SJCRH30 (cell line): ENCODE measurements at places on chromosomes 16 and 17.

- no peak for DNase-seq
These were observed 16.3 kb downstream of the DNAI2 start for GRCh38 chr17:74290340-74290739.

- DNase-seq, result no peak
These were observed 16.1 kb upstream of the C16orf54 start for GRCh38 chr16:29761882-29762281.

GRCh38 chr17:19753051-19753509, 5.0 kb upstream of the ALDH3A1 start:
- DNase-seq, result no peak

- DNase-seq, result peak; percentile 75
These were observed 9.3 kb upstream of the ABCC12 start for GRCh38 chr16:48164907-48165715.

- peak; percentile 53 for DNase-seq
These were observed 377 bp upstream of the CRHR1 start for GRCh38 chr17:45783593-45784292.

GRCh38 chr17:28046034-28046825, 3.8 kb downstream of the NLK start:
- no peak for DNase-seq

DNA sequence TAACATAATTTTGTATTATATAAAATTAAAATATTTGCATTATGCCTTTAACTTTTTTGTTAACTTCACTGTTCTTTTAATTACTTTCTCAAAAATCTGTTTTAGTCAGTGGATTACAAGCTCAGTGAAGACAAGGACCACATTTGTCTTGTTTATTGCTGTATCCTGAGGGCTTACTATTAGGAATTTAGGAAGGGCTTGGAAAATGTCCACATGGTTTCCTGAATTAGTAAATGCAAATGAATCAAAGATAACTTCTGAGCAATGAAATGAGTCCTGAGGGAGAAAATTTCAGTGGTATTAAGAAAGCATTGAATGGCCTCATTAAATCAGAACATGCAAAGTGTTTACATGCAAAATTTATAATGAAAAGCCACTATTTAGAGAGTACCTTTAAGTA, 1293.2 kb upstream of the GOT2 start:
- DNase-seq, result no peak

DNA sequence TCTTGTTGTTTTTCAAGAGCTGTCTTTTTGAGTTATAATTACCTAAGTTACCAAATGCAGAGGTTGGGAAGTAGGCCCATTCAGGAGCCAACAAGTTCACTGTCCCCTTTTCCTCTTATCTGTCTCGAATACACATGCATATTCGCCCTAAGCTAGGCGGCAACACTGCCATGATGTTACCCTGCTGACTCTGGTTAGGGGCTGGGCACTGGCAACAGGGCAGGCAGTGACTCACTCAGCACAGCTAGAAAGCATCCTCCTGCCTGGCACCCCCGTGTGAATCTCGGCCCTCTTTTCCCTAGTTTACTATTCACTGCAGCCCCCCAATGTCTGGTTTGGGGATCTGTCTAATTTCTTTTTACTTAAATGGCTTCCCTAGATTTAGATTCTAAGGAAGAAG, 13.8 kb downstream of the DBF4B start:
- DNase-seq, result no peak

GRCh38 chr16:12586701-12587100, 217.0 kb downstream of the CPPED1 start:
- DNase-seq, result no peak

GRCh38 chr17:27497696-27498095, 41.4 kb downstream of the KSR1 start:
- DNase-seq, result no peak

DNA sequence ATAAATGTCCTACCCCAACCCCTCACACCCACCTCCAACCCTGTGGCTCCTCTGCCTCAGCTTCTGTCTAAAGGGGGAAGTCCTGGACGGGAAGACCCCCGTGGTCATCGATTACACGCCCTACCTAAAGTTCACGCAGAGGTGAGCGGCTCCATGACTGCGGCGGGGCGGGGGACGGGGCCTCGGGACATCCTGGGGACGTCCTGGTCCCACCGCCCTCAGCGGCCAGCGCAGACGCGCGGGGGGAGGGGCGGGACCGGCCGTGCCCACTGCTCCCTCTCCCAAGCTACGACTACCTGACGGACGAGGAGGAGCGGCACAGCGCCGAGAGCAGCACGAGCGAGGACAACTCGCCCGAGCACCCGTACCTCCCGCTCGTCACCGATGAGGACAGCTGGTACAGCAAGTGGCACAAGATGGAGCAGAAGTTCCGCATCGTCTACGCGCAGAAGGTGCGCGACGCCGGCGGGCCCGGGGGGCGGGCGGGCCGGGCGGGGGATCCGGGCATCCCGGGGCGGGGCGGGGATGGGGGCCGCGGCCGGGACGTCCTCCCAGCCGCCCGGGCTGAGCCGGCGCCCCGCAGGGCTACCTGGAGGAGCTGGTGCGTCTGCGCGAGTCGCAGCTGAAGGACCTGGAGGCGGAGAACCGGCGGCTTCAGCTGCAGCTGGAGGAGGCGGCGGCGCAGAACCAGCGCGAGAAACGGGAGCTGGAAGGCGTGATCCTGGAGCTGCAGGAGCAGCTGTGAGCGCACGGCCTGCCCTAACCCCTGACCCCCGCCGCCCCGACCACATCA, 6.7 kb downstream of the RUNDC3A start:
- no peak for DNase-seq

DNA sequence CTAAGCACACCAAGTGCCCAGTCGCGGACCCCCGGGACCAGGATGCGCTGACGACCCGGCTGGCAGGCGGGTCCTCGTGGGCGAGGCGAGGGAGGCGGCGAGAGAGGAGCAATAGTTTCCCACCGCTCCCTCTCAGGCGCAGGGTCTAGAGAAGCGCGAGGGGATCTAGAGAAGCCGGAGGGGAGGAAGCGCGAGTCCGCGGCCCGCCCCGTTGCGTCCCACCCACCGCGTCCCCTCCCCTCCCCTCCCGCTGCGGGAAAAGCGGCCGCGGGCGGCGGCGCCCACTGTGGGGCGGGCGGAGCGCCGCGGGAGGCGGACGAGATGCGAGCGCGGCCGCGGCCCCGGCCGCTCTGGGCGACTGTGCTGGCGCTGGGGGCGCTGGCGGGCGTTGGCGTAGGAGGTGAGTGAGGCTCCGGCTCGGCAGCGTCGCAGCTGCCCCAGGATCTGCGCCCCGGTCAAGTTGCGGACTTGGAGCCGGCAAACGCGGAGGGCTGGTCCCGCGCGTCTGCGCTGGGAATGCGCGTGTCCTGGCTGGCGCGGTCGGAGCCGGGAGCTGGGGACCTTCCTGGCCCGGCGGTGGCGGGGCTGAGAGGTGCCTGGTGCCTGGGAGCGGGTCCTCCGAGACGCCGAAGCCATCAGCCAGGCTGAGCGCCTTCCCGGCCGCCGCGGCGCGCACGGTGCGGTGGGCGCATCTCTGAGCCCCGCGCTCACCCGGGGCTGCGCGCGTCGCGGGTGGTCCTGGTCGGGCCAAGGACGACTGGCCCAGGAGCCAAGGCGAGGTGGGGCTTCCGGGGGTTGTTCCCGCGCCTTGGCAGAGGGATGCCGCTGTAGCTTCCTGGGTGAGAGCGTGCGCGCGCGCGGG, at the start of gene ITGB3:
ITGB3 (plus strand) TSS at position 287 of the 862 bp plus-strand sequence; CDS start at position 322, 35 bp downstream.
- peak; percentile 88 for DNase-seq

GRCh38 chr17:8695916-8696415, 48.7 kb downstream of the CCDC42 start:
- DNase-seq, result no peak

- DNase-seq, result peak; percentile 70
These were observed 324.7 kb downstream of the BCAS3 start for GRCh38 chr17:61002316-61002736.

DNA sequence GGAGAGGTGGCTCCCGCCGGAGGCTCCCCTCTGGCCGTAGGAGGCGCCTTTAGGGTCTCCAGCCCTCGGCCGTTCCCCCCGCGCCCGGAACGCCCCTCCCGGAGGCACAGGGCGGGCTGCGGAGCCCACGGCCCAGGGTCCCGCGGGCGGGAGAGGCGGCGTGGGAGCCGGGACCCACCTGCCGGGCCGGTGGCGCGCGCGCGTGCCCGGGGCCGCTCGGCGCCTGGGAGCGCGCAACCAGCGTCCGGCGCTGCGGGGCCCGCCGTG, at the start of gene MIF4GD:
MIF4GD (minus strand) TSS at position 266 of the 267 bp plus-strand sequence. CDS start 1,036 bp downstream, outside the sequence.
- no peak for DNase-seq

DNA sequence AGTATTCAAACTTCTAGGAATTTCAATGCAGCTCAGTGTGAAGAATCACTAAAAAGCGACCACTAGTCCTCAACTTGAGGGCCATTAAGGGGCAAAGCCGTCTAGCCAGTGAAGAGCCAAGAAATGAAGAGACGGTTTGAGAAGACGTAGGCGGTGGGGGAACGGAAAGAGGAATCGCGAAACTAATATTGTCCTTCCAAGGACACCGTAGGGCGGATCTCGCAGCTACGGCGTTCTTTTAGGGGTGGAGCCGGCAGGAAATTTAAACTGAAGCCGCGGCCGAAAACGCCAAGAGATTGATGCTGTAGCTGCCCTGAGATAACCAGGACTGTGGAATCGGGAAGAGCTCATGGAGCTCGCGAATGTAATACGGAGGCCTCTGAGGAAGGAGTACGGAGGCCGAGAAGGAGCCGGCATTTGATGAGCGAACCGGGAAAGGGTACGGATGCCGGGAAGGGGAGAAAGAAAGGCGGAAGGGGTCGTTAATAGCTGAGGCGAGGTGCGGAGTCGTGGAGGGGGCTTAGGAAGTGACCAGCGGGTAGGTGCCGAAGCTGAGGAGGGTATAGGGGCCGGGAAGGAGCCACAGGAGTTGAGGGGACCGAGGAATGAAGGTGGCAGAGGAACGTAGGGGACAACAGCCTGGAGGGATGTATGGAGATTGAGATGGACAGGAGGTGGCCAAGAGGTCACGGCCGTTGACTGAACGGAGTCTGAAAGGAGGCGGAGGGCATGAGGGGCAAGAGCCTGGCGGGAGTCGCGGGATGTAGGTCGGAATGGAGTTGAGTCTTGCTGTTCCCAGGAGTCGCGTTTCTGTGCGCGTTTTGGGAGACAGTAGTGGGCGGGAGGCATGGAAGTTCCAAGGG, at the start of gene DBF4B:
DBF4B (plus strand) TSS at position 265 of the 863 bp plus-strand sequence; CDS start at position 421, 156 bp downstream.
- peak; percentile 94 for DNase-seq

DNA sequence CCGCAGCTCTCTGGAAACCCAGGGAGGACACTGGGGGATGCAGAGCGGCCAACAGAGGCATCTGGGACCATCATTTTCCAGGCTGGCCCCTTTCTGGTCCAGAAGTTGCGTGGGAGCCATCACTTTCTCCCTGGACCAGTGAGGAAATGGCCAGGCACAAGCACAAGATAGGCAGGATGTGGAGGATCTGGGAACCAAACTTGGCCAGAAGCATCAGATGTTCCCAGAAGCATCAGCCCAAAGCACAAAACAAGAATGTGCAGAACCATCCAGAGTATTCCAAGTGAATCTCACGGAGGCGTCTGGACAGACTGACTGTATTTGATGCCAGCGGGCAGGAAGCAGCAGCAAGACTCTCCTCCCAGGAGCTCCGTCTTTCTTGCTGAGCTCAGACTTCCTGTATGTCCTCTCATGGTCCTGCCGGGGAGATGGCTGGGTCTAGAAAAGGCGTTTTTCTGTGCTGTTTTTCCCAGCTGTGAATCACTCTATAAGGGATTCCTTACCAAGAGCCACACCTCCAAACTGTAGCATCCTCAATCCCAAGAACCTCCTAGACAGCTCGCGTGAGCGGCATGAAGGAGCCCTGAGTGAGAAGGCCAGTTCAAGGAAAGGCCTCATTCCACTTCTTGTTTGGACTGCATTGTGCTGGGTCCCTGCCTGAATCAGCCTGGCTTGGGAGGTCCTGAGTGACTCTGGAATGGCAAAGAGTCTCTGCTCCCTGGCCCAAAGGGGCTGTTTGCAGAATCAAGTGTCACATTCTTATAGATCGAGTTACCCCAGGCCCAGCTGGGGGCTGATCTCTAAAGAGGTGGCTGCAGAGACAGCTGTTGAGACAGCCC, 49.5 kb upstream of the MTSS2 start:
- peak; percentile 91 for DNase-seq

DNA sequence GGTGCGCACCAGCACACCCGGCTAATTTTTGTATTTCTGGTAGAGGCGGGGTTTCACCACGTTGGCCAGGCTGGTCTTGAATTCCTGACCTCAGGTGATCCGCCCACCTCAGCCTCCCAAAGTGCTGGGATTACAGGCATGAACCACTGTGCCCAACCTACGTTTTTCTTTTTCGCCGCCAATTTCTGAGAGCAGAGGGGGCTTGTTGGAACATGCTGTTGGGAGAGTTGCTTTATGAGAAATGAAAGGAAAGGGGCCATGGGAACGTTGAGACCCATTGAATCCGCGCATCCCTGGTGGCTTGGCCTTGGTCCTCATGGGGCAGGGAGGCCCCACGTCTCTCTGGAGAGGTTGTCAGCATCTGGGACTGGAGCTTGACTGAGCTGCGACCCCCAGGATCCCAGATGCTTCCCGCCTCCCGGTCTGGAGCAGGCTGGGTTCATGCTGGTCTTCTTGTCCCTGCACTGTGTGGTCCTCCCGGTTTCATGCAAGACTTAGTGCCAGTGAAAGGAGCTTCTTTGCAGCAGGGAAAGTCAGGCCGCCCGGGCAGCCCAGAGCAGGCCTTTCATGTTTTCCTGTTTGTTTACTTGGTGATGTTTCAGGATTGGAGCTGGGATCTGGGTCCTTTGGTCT, 22.8 kb downstream of the CRISPLD2 start:
- DNase-seq, result no peak

GRCh38 chr16:48632137-48632774, 22.3 kb upstream of the N4BP1 start:
- no peak for DNase-seq

DNA sequence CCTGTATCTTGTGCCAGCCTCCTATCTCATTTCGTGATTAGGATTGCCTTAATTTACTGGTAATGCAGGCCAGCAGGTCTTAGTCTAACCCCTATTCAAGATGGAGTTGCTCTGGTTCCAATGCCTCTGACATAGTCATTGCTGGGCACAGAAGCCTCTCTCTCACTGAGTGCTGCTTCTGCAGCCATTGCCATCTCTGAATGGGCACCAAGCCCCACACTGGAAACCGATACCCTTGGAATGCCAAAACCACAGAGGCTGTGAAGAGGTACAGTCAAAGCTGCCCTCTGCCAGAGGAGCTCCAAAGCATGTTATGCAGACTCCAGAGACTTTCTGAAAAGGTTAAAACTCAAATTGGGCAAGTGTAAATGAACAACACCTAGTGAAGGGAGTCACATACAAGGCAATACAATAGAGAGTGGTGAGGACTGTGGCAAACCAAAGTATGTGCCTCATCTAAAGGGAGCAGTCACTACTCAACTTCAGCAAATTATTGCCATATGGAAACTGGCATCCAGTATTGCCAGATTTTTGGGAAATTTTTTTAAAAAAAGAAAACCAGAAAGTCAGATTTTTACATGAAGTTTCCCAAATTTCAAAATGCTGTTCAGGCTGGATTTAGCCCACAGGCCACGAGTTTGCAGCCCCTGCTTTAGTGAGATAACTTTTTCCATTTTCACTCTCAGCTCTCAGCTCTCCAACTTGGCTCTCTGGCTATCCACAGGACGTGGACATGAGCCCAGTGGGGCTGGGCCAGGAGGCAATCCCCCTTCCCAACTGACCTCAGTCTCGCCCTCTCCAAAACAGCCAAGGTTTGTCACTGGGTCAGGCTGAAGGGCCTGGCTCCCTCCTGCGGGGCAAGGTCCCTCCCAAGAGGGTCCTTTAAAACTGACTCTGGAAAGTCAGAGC, 2.1 kb upstream of the MMP2 start:
- peak; percentile 47 for DNase-seq
